Kidney capillary endothelial cell (primary cell): ENCODE measurements at places on chromosomes 2 and 18.

DNA sequence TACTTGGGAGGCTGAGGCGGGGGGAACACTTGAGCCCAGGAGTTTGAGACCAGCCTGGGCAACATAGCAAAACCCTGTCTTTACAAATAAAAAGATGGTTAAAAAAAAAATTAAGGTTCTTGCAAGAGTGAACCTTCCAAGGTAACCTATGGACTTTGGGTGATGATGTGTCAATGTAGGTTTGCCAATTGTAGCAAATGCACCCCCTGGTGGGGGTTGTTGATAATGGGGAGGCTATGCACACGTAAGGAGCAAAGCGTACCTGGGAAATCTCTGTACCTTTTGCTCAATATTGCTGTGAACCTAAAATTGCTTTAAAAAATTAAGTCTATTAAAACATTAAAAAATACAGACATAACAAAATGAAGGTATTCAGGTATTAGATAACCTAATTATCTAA lies 70.4 kb downstream of the CWC22 start:
- peak; percentile 14 for DNase-seq

GRCh38 chr2:36951574-36951973 lies 14.8 kb downstream of the STRN start:
- peak; percentile 26 for DNase-seq

- DNase-seq: no peak
Measured at GRCh38 chr2:144162652-144163051, 357.3 kb downstream of the ZEB2 start.

DNA sequence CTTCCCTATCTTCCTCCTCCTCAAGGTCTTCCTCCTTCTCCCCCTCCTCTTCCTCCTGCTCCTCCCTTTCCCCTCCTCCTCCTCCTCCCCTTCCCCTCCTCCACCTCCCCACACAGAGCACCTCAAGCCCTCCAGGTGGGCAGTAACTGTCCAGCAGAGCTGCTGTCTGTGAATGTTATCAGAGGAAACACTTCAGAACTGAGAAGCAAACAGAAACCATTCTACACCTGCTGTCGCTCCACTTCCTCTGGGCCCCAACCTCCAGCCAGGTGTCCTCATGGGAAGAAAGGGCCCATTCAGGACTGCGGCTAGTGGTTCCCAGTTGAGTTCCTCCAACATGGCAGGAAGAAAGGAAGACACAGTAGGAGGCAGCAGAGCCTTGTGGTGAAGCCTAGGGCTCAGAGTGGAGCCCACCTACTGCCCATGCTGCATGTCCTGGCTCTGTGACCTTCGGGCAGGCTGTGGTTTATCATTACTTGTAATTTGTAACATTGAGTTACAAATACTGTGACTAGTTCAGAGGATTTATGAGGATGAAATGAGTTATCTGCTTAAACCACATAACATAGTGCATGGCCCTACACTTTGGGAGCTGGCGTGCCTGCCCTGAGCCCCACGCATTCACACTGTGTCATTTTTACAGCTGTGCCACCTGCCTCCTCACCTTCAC lies 165.9 kb upstream of the ID2 start:
- DNase-seq: no peak

DNA sequence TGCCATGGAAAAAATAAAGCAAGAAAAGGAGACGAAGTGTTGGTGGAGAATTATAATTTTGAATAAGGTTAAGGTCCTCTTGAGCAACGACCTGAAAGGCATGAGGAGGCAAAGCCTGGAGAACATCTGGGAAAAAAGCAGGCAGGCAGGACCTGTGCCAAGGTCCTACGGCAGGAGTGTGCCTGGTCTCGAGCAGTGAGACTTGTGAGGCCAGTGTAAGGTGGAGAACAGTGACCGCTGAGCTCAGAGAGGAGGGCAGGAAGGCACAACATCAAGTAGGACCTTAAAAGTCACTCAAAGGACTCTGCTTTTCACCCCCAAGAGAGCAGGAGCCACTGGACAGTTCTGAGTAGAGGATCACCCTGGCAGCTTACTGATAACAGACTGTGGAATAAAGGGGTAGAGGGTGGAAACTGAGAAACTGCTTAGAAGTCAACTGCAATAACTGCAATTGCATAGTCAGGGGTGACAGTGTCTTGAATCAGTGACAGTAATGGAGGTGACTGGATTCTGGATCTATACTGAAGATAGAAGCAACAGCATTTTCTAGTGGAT lies 3.5 kb downstream of the NOL10 start:
- DNase-seq: no peak

DNA sequence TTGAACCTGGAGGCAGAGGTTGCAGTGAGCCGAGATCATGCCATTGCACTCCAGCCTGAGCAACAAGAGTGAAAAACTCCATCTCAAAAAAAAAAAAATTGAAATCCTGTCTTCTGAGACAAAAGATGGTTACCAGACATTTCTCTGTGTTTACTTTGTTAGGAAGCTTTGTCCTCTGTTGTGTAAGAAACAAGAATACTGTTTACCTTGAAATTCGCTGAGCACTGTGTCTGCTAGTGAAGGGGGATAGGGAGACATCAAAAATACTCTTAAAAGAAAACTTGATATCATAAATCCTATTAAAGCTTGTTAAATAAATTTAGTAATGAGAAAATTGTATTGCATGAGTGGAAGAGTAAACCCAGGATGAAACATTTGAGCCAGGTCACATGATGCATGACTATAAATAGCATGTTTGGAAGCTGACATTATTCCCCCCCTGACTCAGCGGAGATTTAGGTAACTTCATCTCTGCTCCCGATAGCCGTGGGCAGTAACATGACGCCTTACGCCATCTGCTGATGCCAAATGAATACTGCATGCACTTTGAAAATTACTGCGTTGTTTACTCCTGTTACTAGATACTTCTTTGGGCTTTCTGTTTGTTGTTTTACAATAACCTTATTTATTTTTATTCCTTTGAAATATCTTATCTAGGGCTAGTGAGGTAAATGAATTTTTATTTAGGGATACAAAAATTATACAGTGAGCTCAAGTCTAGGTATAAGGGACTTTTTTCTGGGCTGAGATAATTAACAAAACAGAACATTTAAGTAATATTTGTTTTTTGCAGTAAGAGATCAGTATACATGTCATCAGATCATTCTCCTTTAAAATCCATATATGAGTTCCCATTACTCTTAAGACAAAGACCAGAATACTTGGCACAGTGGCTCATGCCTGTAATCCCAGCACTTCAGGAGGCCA lies 134.9 kb downstream of the MAP3K20 start:
- peak; percentile 83 for DNase-seq

- peak; percentile 36 for DNase-seq
Measured at GRCh38 chr18:40371673-40372072, 1583.4 kb upstream of the PIK3C3 start.

DNA sequence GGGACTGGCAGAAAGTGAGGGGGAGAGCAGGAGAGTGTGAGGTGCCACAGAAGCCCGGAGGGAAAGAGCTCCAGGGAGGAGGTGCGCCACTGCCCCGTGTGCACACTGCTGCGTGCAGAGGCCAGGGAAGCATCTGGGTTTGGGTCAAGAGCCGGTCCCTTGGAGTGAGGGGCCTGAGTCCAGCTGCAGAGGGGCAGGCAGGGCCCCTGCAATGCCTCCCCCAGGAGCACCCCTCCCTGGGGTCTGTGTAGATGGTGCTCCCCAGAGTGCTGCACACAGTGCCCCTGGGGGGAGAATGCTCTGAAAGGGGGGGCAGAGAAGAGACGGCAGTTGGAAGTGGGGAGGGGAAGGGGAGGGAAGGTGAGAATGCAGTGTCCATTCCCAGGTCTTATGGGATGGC lies 3.7 kb upstream of the LIMS2 start:
- DNase-seq: no peak

DNA sequence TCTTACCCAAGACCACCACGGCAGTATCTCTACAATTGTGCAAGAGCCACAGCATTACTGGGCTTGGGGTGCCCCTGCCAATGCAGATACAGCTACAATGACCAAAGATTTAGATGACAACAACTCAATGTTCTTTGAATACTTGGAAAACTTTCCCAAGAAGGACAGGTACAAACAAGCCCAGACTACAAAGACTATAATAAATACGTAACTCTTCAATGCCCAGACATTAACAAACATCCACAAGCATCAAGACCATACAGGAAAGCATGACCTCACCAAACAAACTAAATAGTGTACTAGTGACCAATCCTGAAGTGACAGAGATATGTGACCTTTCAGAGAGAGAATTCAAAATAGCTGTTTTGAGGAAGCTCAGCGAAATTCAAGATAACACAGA lies 62.8 kb downstream of the ICA1L start:
- DNase-seq: no peak

- no peak for DNase-seq
Measured at GRCh38 chr2:123640685-123641335, 384.3 kb upstream of the CNTNAP5 start.

GRCh38 chr2:169107645-169108044 lies 38.3 kb downstream of the DHRS9 start:
- no peak for DNase-seq

DNA sequence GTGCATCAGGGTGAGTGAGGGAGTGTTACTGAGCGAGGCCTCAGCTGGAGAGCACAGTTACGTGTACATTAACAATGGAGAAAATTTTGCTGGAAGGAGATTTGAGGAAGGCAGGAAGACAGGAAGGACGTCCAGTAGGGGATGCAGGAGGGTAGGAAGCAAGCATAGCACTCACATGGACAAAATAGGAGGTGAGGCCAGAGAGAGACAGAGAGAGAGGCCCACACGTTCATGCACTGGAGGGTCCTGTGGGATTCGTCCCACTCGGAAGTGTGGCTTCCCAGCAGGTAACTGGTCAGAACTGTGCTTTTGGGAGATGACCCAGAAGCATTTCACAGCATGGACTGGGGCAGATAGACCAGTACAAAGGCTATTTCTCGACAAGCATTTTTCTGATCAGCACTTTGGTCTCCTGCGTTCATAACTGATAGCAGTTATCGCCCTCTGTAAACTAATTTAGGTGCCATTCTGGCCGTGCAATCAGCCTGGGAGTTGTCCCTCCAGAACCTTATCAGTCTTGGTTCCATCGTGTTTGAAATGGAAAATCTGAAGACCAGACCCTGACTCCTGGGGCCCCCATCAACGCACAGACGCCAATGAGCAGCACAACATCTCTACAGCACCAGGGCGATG lies 5.7 kb downstream of the LCT start:
- no peak for DNase-seq

- no peak for DNase-seq
Measured at GRCh38 chr2:240922245-240922981, 16.3 kb downstream of the CROCC2 start.
